Osteocyte (in vitro differentiated cells): ENCODE measurements at places on chromosomes 4 and X.
A peak's percentile ranks its signal among the peaks of the same experiment; 100 is the strongest.

- no peak for DNase-seq
Observed at GRCh38 chrX:121052122-121052521, 4.7 kb downstream of the GLUD2 start.

DNA sequence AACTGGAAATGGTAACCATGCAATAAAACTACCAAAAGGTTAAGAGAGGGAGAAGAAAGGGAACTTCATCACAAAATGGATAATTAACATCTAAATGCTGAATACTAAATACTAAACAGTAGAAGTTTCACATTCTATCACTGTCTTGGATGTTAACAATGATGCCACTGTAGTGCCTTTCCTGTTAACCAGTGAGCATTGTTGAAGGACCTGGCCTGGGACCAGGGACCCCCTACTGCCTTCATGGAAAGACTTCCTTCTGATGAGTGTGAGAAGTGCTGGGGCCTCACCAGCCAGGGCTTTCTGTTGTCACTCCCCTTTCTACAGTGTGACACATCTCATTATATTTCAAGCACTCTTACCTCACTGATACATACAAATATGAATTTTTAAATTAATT, 739.3 kb upstream of the FTHL17 start:
- DNase-seq, result no peak

GRCh38 chrX:40097141-40097503, 636 bp downstream of the BCOR start:
- no peak for DNase-seq

GRCh38 chr4:16075975-16076757, 7.7 kb downstream of the PROM1 start:
- DNase-seq, result no peak

DNA sequence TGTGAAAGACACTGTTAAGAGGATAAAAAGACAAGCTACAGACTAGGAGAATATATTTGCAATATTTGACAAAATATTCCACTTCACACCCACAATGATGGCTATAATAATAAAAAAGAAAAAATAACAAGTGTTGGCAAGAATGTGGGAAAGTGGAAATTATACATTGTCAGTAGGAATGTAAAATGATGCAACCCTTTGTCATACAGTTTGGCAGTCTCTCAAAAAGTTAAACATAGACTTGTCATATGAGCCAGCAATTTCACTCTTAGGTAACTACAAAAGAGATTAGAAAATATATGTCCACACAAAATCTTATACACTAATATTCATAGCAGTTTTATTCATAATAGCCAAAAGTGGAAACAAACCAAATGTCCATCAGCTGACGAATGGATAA, 5.2 kb upstream of the RADX start:
- no peak for DNase-seq

DNA sequence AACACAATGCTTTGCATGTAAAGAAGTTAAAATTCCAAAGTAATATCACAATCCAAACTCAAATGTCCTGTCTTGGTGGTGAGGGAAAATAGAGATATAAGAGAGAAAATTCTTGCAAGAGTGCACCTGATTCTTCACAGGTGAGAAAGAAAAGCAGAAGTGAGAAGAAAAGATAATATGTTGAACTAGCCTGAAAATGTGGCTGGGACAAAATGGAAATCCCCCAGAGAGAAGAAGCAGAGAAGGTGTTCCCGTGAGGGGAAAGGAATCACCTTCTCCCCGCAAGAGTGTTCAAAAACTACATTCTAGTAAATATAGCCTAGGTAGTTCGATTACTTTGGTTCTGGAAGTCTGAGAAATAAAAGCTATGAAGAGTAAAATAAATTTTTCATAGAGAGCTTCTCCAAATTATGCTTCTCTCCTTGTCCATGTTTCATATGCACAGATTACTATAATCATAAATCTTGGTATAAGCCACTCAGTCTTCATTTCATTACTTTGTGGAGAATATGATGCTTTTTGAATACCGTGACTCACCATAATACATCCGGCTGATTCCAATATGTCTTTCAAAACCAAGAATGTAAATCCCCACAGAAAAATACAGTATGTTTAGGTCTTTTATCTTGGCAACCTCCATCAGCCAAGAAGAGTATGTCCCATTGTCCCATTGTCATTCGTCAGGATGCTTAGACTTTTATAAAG, 63.1 kb downstream of the COX18 start:
- no peak for DNase-seq

DNA sequence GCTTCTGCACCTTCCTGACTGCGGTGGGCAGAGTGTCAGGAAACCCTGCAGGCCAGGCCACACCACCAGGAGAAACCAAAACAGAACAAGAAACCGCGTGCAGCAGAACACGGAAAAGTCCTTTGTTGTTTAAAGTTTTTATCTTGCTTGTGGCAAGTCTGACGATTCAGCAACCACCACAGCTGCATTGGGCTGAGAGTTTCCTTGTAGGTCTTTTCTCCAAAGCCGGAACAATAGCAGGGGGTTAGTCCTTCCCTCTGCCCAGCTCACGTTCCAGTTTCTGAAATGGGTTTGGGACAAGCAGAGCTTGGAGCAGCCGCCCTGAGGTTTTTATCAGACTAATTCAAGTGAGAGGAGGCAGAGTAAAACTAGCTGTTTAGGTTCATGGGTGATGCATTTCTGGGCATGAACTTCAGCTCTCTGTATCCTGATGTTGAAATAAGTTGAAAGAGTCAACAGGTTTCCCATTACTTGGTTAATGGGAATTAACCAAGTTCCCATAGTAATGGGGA, 216.9 kb downstream of the PTTG2 start:
- DNase-seq, result no peak

DNA sequence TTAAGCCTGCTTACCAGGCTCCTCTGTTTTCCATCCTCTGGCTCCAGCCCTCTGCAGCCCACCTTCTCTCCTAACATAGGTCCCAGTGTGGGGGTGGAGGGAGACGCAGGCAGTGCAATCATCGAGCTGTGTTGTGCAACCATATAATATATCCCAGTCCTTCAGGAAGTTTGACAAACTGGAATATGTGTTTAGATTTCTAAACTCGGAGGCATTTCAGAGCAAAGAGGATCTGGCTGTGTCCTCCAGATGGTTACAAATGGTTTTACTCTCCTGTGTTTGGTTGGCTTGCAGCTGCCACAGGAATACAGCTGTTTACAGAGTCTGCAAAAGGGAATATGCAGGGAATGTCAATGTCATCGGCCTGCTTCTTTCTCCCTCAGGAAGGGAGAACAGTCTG, 195.3 kb upstream of the LNX1 start:
- no peak for DNase-seq

DNA sequence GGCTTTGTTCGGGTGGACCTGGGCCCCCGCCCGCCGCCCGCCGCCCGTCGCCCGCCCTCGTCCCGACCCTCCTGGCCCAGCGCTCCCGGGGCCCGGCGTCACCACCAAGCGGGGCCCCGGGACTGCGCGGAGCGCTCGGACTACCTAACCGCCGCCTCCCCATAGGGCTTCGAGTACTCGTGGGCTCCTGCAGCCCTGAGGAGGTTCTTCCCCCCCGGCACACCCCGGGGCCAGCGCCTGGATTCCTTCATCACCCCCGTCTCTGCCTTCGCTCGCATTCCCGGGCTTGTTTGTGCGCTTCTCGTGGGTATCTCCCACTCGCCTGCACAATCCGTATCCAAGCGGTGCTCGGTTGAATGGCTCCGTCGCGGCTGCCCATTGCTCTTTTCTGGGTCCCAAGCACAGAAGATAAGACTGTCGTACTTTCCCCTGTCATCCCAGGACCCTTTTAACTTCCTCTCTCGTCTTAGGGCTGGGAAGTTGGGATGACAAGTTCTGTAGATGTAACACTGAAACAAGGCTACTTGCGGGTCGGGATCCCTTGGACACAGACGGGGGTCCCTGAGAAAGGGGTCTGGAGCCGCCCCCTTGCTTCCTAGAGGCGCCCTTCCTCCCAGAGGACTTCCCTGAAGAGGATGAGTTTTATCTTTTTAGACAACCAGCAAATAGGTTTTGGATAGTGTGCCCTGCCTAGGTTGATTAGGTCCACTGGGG, 565 bp downstream of the MOB1B start:
- peak; percentile 85 for DNase-seq

DNA sequence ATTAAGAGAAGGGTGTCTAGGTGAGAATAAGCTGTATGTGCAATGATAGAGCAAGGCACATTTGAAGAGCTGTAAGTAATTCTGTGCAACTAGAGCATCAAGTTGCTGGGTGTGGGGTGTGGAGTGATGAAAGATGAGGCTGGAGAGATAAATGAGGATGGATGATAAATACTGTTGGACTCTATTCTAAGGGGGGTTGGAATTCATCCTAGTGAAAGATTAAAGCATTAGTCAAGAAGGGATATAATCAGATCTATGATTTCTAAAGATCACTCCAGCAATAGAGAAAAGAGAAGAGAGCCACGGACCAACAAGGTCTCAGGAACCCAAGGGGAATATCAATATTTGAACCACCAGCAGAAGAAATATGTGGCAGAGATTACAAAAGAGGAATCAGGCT, 415.0 kb upstream of the RPS6KA3 start:
- DNase-seq, result no peak

- no peak for DNase-seq
Observed at GRCh38 chrX:71919431-71919830, 8.8 kb downstream of the NHSL2 start.

- no peak for DNase-seq
Observed at GRCh38 chr4:140078366-140078765, 75.6 kb downstream of the MAML3 start.

- no peak for DNase-seq
Observed at GRCh38 chrX:53481093-53481492, 46.9 kb upstream of the HSD17B10 start.

GRCh38 chr4:26441102-26441501, 49.2 kb downstream of the CCKAR start:
- DNase-seq, result no peak

GRCh38 chr4:18914182-18914581, 892.6 kb upstream of the LCORL start:
- no peak for DNase-seq

DNA sequence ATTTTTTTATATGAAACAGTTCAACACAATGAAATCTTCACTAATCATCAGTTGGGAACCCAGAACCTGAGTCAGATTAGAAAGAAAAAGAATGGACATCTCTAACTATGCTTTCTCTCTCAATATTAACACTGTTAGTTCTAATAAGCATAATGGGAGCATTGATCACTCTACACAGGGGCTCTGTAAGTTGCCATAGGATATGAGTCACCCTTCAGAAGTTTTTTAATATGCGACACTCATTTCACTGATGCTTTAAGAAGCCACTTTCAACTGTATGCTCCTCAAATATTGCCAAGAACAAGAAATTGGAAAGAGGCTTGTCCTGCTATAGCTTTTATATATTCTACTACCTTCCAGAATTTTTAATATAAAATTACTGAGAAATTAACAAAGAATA, 187.0 kb downstream of the AASDH start:
- DNase-seq, result no peak

- no peak for DNase-seq
Observed at GRCh38 chr4:20391198-20391597, 139.5 kb downstream of the SLIT2 start.

GRCh38 chrX:111728096-111728495, 47.1 kb downstream of the ALG13 start:
- no peak for DNase-seq

- no peak for DNase-seq
Observed at GRCh38 chrX:119809185-119809666, 17.8 kb upstream of the RPL39 start.

DNA sequence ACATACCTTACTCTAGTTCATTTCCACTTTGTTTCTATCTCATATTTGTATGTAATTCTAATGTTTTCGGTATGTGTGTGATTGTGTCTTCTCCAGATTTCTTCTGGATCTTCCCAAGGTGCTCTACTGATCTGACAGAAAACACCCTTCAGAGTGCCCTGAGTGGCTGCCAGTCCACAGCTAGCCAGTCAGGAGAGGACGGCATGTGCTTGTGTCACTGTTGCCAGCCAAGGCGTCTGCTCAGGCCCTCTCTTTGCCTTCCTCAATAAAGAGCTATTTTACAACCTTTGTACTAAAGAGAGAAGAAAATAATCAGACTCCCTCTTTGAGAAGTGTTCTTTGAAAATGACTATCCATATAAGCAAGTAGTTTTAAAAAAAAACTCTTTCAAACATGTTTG, 29.0 kb downstream of the CD99L2 start:
- peak; percentile 25 for DNase-seq
